ENCODE measurements at places on chromosomes 6 and 20.

GRCh38 chr6:20757761-20758160 lies 223.5 kb downstream of the CDKAL1 start:
- no peak for DNase-seq

DNA sequence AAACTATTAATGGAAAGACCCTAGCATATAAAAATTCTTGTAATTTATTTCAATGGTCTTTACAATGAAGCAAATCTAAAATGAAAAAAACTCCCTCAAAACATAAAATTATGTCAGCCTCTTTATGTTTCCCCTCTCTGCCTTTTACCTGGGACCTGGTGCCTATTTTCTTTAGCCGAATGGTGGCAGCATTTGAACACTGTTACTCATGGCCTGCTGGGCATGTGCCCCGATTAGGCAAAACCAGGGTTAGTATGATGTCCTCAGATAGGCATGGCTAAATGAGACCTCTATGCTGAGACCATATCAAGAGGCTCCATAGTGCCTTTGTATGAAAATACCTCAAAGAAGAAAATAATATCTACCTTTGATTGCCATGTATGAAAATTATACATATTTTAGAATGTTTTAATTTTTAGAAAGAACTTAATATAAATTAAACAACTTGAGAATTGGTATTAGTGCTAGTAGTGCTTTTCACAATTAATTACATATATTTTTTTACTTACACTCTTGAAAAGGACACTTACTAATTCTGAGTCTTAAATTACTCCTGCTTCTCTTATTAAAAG lies 22.5 kb upstream of the C6orf58 start:
- no peak for DNase-seq

- no peak for DNase-seq
Observed at GRCh38 chr6:127347178-127347577, 3.8 kb upstream of the ECHDC1 start.

DNA sequence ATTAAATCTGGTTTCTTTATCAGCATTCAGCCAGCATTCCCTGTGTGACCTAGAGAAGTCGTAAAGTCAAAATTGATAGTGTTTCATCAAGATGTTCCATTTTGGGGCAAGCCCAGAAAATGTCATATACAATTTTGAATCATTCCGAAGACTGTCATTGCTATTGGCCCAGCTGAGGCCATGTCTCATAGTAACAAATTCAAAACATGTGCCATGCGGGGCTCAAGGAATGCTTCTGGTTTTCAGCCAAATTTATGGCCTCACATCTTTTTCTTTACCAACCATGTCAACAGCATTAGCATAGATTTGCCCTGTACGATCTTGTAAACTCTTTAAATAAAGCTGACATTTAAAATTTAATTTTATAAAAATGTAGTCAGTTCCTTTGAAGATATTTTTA lies 314.7 kb downstream of the PAX1 start:
- DNase-seq: no peak

DNA sequence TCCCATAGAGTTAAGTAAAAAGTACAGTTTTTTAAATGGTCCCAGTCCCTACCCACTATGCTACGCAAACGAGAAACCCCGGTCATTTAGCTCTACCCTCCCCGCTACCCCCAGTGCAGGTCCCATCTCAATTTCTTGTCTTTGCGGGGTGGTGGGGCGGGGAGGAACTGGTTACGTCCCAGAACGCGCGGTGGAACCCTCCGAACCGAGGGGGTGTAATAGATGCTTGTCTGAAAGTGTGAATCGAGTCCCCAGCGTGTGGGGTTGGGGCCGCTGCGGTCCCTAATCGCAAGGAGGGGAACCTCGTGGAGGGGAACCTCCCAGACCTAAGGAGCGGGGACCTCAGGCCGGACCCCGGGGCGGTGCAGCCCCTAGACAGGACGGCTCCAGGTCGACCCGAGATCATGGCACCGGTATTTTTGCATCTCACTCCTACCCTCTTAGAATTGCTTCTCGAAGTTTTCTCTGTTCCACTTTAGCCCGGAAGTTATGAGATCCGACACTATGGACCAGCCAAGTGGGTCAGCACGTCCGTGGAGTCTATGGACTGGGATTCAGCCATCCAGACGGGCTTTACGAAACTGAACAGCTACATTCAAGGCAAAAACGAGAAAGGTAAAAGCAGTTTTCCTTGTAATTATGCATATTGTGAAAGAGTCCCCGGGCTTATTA lies 779 bp downstream of the HEBP2 start:
- no peak for DNase-seq

GRCh38 chr6:168016721-168017525 lies 19.5 kb downstream of the KIF25 start:
- no peak for DNase-seq

DNA sequence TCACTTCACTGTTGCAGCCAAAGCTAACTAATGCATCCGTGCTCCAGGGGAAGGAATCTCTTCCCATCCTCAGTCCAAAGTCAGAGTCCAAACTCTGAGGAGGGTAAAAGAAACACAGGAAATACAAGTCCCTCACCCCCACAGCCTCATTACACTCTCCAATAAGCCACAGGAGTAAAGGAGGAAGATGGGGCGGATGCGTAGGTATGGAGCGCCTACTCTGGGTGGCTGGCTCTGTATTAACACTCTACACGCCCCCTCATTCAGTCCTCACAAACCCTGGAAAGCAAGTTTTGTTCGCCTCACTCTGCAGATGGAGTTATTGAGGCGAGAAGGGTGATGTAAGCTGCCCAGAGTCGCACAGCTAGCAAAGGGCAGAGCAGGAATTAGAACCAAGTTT lies 242.9 kb downstream of the NRN1 start:
- DNase-seq: no peak

- DNase-seq: no peak
Observed at GRCh38 chr6:285030-285771, 7.1 kb upstream of the DUSP22 start.

GRCh38 chr6:53540129-53540692 lies 4.7 kb downstream of the GCLC start:
- DNase-seq: no peak

DNA sequence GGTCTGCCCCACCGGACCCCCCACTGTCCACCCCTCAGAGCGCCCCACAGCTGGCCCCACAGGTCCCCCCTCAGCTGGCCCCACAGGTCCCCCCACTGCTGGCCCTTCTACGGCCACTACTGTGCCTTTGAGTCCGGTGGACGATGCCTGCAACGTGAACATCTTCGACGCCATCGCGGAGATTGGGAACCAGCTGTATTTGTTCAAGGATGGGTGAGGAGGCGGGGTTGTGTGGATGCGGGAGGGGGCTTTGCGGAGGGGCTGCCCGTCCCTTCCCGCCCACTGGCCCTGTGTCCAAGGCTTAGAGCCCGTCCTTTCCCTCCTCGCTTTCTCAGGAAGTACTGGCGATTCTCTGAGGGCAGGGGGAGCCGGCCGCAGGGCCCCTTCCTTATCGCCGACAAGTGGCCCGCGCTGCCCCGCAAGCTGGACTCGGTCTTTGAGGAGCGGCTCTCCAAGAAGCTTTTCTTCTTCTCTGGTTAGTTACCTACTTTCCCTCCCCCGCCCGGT lies 4.7 kb downstream of the MMP9 start:
- DNase-seq: no peak

DNA sequence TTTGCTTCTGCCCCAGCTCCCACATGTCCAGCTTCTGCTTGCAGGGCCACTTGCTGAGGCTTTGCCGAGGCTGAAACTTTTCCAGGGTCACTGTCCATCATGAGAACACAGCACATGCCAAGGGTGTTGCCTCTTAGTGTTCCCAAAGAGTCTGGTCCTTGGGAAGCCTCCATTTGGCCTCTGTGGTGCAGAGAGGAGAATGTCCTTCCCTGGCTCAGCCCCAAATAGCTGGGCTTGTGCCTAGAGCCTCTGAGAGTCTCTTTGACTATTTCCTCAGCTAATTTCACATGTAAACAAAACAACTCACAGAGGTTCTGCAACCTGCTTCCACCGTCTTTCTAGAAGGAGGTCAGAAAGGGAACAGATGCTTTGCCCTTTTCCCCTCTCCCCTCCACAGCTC lies 40.4 kb upstream of the RAB23 start:
- DNase-seq: no peak

- no peak for DNase-seq
Observed at GRCh38 chr6:167044696-167045095, 45.5 kb downstream of the CEP43 start.

- no peak for DNase-seq
Observed at GRCh38 chr20:19968466-19969073, 48.6 kb upstream of the NAA20 start.

- no peak for DNase-seq
Observed at GRCh38 chr6:14875481-14876063, 370.3 kb upstream of the JARID2 start.

DNA sequence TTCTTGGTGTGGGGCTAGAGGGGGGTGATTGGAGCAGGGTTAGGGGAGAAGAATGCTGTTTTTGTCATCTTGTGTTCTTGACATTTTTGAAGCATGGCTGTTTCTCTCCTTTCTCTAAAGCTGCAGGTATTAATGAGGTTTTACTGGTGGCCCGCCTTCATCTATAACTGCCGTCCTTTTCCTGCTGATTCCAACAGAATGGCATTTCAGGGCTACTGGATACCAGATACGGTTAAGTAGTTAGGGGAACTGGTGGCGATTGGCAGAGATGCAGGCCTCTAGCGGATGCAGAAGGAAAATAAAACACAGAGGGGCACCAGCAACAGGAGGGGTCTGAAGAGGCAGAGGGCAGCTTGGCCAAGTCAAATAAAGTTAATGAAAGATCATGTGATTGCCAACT lies 89.7 kb upstream of the EEF1E1 start:
- DNase-seq: no peak

- DNase-seq: no peak
Observed at GRCh38 chr20:41598719-41599118, 19.5 kb downstream of the CHD6 start.

GRCh38 chr6:52595796-52596130 lies 18.9 kb upstream of the TRAM2 start:
- DNase-seq: no peak

- DNase-seq: no peak
Observed at GRCh38 chr6:319177-320131, 27.2 kb downstream of the DUSP22 start.

GRCh38 chr6:152225241-152225934 lies 411.8 kb downstream of the SYNE1 start:
- no peak for DNase-seq

GRCh38 chr20:36435592-36436541 lies 105.5 kb upstream of the MYL9 start:
- peak; percentile 81 for DNase-seq

DNA sequence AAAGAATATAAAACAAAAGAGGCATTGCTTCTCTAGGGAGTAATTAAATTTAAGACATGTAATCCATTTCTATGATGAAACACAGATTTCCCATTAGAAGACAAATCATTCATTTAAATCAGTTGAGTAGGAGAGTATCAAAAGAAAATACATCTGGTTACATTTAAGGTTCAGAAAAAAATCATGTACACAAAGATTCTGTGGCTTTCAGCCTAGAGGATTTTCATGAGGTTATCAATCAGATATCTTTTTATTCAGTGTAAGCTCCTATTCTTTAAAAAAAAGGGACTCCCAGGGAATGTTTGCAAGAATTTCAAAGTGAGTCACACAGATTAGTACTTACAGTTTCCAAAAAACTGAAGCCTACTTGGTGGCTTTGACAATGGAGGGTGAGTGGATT lies 24.9 kb downstream of the COL21A1 start:
- DNase-seq: no peak

GRCh38 chr20:32112841-32113240 lies 3.3 kb downstream of the TM9SF4 start:
- DNase-seq: no peak

- DNase-seq: no peak
Observed at GRCh38 chr20:51426718-51427650, 115.5 kb downstream of the NFATC2 start.

- DNase-seq: no peak
Observed at GRCh38 chr6:35436071-35436857, 15.9 kb upstream of the FANCE start.

- no peak for DNase-seq
Observed at GRCh38 chr6:111852725-111853124, 20.5 kb downstream of the FYN start.

DNA sequence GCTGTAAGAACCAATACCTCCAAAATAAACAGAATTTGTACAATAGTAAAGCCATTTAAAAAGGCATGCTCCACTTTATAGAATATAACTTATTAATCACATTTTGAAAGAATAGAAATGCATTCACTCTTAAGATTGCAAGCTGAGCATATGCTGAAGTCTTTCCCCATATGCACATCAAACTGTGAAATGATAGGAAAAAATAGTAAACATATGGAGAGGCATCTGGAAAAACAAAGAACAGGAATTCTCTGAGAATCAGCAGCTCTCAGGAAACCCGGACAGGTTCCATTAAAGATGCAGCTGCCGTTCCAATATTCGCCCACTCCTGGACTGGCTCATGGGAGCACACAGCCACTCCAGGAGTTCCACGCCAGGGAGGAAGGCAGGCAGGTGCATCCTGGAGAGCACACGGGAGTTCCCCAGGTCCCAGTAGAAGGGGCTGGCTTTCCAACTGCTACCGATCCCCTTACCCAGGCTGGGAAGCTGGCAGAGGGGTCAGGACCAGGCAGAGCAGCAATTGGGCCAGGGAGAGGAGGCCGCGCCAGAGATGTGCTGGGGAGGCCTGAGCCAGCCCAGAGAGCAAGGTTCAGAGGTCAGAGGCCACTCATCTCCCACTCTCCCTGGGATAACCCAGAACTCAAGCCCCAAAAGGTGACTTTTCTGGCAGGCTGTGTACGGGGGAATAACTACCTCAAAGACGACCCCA lies 111.1 kb downstream of the DLL1 start:
- DNase-seq: no peak

DNA sequence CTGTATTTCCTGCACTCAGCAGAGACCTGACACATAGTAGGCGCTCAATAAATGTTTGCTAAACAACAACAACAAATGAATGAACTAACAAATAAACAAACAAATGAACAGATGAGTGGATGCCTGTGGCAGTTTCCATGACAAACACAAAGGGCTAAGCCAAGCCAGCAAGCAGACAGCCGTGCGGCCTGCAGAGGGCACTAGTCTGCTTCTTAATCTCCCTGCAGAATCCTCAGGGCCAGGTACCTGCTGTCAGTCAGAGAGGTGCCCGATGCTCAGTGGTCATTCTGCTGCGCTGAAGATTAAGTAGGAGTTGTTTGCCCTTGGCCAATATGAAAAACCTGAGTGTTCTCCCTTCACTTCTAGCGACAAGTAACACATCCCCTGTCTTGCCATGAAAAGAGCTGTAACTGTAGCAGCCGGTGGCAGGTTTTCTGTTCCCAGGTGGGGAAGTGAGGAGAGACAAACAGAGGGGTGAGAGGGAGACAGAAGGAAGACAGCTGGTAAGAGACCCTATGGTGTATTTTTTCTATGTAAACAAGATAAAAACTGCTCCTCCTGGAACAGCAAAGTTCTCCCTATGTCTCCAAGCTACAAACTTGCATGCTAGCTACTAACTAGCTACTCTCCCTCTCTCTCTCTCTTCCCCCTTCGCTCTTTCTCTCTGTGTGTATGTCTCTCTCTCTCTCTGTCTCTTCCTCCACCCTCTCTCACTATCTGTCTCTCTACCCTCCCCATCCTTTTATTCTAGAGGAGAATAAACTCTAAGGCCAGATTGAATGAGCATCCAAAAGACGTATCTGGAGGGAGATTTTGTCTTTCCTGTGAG lies at the start of gene MC3R:
Gene MC3R (plus strand): TSS at position 779 of the 829 bp plus-strand sequence. CDS start 112 bp downstream, outside the sequence.
- DNase-seq: no peak
